ENCODE measurements at places on chromosomes 4 and X. TPM values are rescaled to one million over a fixed set of nuclear protein-coding genes. Genes with fewer than 3 reads are reported as not detected.

MAGED4 gene
- polyA plus RNA-seq: 7.7 TPM

GRCh38 chr4:47525154-47525819 lies 40.2 kb downstream of the ATP10D start:
- DNase-seq: peak; percentile 90

DNA sequence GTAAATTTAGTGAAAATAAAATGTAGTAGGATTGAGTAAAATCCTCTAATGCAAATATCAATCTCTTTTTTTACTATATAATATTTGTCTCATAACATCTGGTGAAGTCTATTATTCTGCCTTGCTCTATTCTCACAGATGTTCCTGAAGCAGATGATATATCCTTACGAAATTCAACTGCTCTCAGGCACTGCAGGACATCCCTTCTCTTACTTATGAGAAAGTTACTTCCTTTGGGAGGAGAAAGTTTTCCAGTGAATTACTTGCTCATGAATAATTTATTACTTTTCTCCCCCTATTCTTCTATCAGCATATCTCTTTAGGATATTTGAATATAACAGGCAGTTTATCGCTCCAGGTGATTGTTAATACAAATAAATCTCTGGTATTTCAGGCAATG lies 75.6 kb upstream of the AGA start:
- DNase-seq: no peak

GRCh38 chrX:38154340-38154739 lies 66.3 kb downstream of the SRPX start:
- no peak for DNase-seq

- peak; percentile 75 for DNase-seq
Observed at GRCh38 chrX:41435708-41436107, 11.4 kb upstream of the NYX start.

GRCh38 chrX:108511721-108512120 lies 72.1 kb downstream of the COL4A5 start:
- no peak for DNase-seq

DNA sequence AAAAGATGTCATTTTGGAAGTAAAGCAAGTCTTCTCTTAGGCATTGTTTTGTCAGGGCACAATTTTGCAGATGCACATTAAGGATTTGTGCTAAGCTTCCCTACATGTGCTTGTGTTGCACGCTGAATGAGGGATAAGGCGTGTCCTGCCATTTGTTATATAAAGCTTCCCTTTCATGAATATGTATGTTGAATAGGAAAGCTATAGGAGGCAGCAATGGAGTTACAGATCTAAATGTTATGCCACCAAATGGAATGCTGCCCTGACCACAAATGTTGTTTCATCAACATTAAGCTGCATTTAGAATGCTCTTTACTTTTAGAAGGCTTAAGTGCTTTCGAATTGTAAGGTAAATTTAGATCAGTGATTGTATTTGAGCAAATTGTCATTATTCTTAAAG lies 20.9 kb downstream of the SGMS2 start:
- DNase-seq: no peak

SHOX gene
- polyA plus RNA-seq: not detected

DNA sequence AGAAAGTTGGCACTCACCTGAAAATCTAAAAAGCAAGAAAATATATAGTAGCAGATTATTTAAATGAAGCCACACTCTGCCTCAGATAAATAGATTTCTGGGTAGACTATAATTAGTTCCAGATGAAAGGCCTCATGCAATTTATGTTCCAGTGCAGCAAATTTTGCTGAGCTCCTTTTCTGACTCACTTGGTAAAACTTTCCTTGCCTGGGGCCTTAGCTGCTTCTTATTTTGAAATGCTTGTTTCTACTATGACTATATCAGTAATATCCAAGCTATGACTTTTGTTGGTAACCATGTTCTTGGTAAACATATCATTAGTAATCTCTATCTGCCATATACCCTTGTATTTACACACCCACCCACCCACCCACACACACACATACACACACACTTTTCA lies 961.8 kb downstream of the SH3BGRL start:
- no peak for DNase-seq

HMGN5 gene
- polyA plus RNA-seq: 0.95 TPM
